T-helper 1 cell (primary cell): ENCODE measurements at places on chromosomes 12 and 14.

DNA sequence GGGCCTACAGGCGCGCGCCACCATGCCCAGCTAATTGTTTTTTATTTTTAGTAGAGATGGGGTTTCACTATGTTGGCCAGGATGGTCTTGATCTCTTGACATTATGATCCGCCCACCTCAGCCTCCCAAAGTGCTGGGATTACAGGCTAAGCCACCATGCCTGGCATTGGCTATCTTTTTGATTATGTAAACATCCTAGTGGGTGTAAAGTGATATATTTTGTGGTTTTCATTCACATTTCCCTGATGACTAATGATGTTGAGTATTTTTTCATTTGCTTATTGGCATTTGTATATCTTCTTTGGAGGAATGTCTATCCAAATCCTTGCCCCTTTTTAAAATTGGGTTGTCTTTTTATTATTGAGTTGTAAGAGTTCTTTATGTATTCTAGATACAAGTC lies 16.3 kb downstream of the CREBL2 start:
- no peak for DNase-seq

- DNase-seq = no peak
These were observed 26.8 kb upstream of the CKAP4 start for GRCh38 chr12:106274575-106275121.

- DNase-seq = no peak
These were observed 51.8 kb downstream of the FOXN3 start for GRCh38 chr14:89365061-89365801.

DNA sequence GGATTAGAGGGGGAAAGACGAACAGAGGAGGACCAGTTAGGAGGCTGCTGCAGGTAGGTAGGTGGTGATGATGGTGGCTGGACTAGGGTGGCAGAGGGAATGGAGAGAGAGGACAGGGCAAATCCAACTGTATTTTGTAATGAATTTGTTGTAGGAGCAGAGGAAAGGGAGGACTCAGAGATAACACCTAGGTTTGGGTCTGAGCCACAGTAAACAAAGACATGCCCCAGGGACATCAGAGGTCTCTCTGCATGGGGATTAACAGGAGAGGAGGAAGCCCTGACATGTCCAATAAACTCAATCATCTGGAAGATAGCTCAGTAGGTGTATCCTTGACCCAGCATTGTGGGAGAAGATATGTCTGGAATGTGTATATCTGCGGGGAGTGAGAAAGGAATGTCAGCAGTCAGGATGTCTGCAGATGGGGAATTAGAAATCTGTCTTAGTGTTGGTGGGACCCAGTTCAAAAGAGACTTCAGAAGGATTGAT lies 4.7 kb upstream of the SLC48A1 start:
- no peak for DNase-seq

DNA sequence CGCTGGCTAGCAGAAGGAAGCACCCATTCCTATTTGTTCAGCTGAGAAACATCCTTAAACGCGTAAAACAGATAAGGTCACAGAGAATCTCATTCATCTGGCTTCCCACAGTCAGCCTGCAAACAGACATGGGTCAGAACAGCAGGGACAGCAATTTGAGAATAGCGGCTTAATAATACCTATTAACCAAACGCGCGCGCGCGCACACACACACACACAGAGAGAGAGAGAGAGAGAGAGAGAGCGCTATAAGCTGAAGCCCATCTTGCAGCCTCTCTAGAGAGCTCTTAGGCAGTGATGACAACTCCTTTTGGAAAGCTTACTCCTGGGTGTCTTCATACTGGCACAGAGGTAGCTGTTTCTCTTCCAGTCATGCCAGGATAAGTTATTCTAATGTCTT lies 26.4 kb downstream of the TMEM132D start:
- DNase-seq = no peak

DNA sequence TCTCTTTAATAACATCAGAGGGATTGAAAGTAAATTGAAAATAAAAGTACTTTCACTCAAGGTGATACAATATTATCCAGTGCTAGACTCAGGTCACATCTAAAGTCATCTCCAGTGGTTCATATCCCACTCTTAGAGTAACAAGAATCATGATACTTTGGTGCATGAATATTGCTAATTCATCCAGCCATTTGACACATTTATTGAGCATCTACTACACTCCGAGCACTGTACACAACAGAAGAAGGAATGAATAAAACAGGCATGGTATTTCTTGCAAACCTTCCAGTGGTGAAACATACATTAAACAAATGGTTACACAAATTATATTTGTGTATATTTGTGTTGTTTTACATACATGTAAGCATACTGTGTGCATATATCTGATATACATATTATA lies 116.0 kb upstream of the TMCC3 start:
- no peak for DNase-seq

GRCh38 chr14:21974741-21975140 lies 301.1 kb upstream of the OR4E1 start:
- DNase-seq = no peak

GRCh38 chr12:105907982-105908381 lies 230.8 kb downstream of the NUAK1 start:
- DNase-seq = no peak

DNA sequence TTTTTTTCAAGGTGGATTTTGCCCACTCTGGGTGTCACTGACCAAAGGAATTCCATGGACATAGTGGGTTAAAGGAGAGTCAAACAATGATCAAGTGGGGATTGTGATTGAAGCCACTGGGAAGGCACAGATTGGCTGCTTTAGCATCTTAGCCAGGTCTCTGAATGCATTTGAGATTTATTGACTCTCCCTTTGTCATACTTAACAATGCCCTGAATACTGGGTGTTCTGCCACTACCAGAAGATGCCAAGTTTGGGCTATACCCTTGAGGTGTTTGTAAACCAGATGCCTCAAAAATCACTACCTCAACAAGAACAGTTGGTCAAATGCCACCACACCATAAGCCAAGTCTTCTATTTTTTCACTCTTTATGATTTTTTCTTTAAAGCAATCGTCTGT lies 114.8 kb downstream of the GTF2A1 start:
- no peak for DNase-seq

GRCh38 chr12:30416631-30417030 lies 279.0 kb downstream of the IPO8 start:
- no peak for DNase-seq

DNA sequence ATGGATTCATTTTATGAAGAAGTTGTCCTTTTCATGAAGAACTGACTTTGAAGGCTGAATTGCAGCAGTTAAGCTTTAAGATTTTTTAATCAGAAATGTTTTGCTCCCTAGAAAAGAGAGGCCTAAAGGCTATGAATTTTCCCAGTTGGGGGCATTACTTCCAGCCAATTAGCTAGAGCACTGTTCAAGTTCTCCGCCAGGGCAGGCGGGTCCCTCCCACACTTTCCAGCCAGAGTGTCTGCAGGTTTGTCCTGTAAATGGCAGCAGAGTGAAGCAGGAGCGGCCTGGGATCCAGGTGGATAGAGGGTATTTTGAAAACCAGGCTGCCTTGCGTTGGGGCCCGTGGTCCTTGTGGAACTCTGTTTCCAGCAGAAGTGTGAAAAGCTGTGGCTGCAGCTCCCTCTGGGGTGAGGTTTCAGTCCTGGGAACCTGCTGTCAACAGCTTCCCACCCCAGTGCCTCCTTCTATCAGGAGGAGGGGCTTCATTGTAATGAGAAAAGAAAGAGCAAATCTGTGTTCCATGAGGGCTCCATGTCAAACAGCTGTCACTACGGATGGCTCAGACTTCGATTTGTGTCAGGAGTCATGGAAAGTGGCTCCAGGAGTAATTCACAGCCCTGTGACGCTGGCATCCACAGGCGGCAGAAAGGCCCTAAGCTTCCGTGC lies 210.7 kb upstream of the TMEM132C start:
- DNase-seq = no peak

DNA sequence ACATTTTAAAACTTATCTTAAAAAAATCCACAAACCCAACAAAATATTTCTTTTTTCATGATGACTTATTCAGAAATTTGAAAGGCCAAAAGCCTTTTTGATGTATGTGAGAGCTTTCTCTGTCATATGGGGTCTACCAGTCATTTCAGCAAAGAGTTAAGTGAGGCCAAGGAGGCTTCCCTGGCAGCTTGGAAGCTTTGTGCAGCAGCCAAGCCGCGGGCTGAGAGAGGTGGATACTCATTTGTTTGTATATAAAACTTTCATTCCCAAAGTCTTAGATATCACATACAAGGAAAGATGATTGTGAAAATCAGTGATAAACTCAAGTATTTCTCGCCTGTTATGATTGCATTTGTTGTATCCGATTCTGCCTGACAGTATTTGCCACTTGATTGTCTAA lies 48.5 kb upstream of the RNU6-8 start:
- no peak for DNase-seq

DNA sequence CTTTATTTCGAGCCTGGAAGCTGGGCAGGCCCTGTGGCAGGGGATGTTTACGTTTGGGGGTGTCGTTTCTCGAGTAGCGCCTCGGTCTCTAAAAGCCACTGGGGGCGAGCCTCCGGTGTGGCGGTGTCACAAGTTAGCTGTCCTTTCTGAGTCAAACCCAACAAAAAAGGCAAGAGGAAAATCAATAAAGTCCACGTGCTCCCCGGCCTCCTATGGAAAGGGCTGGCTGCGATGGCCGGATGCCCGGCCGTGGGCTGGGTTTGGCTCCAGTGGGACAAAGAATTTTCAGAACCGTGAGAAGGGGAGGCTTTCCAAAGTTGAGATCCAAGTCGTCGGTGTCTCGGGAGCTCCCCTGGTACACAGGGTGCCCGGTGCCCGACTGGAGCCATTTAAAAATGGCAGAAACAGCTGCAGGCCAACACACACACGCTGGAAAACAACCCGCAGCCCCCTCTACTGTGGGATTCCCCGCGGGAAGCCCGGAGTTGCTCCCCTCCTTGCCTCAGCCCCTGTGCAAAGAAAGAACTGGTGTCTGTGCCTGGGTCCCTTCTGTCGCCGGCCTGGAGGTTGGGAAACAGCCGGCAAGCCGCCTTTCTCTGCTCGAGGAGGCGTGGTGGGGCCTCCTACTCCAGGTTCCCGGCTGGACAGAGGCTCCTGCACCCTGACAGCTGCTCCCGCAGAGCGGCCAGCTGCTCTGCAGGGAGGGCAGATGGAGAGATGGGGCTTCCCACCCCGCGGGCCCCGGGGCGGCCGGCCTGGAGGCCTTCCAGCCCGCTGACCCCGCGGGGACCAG lies 1.9 kb downstream of the BCL7A start:
- DNase-seq = no peak

DNA sequence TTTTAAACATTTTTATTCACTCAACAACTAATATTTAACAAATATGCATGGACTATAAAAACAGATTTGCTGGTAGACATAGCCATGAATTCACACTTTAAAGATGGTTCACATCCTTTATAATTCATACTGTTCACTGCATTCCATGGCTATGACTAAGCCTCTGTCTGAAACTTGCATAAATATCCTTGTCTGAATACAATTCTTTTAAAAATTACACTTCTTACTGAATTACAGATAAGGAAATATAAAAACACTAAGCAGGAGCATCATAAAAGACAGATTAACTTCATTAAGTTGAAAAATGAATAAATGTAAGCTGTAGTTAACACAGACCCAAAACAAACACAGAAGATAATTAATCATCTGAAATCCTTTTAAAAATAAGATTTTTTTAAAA lies 53.8 kb downstream of the GXYLT1 start:
- no peak for DNase-seq

DNA sequence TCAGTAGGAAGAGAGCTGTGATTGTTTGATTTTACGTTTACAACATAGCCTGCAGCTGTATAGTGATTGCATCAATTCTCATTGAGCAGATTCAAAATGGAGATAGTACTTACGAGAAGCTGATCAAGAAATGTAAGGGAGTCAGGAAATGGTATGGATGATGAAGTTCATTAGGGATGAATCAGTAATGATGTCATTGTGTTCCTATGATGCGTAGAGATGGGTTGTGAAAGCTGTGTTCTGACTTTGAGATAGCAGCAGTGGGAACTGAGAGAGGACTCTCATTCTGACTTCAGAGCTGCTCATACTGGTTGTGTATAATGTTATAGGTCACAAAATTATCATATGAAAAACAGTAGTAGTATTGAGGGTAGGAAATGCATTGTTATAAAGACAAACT lies 44.0 kb downstream of the TTLL5 start:
- no peak for DNase-seq

GRCh38 chr12:106984588-106985137 lies 2.3 kb downstream of the MTERF2 start:
- no peak for DNase-seq

- peak; percentile 53 for DNase-seq
These were observed 7.7 kb upstream of the AMN1 start for GRCh38 chr12:31736472-31736871.

GRCh38 chr12:27998658-27999057 lies 26.1 kb upstream of the PTHLH start:
- no peak for DNase-seq

DNA sequence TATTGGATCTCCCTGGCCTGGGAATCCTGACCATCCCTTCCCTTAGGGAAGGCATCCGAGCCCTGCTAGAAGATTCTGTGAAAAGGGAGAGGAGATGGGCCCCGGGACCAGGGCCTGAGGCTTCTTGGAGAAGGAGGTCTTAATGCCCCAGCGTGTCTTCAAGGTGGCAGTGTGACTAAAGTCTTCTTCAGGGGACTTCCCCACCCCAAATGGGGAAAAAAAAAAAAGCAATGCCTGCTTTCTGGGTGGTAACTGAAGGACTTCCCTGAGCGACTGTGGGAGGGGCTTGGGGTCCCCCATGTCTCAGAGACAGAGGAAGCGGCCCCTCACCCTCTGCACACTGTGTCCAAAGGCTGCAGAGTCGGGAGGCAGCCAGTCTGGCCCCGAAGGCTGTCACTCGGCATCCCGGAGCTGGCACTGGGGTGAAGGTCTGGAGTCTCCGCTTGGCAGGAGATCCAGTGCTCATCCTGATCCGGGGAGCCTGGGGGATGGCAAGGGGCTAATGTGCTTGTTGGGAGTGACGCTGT lies 7.8 kb upstream of the PGF start:
- no peak for DNase-seq
